ENCODE measurements at places on chromosomes 5 and 9.

- DNase-seq: no peak
Measured at GRCh38 chr5:32848681-32849080, 137.6 kb downstream of the NPR3 start.

DNA sequence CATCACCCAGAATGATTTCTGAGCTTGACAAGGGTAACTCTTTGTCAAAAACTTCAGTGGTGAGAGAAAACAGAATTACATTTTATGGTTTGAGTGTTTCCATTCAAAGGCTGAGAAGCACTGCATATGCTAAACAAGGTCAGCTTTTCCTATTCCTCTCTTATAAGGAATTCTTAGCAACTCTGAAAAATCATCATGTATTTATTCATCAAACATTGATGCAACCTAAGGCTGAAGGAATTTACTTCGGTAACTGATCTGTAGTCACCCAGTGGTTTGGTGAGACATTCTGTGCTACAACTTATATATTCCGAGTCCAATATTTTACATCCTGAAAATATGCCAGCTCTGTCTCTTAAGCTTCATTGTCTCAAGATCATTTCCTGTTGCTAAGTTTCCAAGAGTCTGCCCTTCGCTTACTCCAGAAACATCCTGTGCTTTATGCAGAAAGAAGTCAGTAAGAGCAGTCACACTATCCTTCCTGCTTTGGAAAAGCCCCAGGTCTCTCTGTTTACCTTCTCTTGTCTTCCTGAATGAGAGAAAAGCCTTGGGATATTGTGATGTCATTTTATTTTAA lies 176.6 kb upstream of the TBCA start:
- no peak for DNase-seq

DNA sequence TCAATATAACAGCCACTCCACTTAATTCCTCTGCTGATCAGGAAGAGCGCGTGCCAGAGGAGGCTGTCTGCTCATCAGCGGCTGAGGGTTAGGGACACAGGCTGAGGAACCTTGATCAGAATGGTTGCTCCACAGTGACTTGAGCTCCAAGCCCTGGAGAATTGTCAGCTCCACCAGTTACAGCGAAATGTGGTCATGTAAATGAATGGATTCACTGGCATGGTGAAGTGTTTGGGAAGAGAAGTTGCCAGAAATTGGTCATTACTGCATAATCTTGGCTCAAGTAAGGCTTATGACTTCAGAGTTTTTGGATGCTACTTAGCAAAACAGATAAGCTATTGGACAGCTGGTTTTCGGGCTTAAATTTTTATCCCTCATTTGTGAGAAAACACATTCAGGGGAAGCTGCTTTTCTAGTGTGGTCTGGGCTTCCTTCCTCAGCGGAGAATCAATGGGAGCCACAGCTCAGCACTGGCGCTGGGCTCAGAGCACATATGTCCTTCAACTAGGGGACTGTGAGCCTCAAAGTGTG lies 65.0 kb downstream of the PRRT1B start:
- no peak for DNase-seq

DNA sequence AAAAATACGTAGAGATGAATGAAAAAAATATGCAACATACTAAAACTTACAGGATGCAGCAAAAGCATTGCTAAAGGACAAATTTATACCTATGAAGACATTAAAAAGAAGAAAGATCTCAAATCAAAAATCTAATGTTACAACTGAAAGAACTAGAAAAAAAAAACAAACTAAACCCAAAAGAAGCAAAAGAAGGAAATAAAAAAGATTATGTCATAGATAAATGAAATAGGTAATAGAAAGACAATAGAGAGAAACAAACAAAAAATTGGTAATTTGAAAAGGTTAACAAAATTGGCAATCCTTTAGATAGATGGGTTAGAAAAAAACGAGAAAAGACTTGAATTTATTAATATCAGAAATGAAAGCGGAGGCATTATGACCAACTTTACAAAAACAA lies 1000.2 kb downstream of the TLE4 start:
- DNase-seq: no peak

DNA sequence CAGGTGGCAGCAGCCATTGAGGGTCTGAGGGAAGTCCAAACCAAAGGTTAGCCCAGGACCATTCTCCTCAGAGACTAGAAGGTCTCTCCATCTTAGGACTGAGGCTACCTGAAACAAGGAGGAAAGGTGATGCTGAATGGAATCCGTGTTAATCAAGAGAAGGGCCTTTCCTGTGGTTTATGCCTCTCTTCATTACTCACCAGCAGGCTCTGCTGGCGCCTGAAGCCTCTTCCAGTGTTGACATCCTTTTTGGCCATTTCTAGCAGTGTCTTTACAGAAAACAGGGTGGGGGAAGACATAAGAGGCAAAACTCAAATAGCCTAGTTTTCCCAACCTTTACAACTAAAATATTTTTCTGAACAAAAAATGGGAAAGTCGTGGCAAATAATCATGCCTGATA lies 98.0 kb downstream of the ENC1 start:
- DNase-seq: no peak

DNA sequence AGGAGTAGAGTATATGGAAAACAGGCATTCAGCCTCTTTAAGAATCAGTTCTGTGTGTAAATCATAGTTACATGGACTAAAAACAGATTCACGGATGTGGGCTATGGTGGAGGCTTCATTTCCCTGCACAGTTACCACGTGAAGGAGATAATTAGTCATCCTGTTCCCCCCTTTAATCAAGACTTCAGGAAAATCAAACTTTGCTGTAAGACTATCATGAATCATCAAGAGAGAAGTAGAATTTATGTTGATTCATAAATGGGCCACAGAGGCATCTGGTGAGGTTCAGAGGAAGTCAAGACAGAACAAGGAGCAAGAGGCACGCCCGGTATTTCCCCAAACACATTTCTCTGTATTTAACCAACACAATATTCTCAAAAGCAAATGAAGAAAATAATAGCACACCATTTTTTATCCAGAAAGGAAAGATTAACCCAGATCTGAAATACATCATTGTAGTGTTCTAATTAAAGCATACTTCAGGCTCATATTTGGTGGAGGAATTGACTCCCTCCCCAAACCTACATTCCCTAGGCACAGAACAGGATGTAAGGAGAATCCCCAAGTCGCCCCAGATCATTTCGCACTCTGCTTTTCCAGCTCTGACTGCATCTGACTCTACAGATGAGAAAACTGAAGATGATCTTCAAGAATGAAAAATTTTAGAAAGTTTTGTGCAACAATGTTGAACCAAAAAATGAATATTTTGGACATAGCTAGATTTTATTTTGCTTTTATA lies 175.8 kb upstream of the GAS1 start:
- no peak for DNase-seq

DNA sequence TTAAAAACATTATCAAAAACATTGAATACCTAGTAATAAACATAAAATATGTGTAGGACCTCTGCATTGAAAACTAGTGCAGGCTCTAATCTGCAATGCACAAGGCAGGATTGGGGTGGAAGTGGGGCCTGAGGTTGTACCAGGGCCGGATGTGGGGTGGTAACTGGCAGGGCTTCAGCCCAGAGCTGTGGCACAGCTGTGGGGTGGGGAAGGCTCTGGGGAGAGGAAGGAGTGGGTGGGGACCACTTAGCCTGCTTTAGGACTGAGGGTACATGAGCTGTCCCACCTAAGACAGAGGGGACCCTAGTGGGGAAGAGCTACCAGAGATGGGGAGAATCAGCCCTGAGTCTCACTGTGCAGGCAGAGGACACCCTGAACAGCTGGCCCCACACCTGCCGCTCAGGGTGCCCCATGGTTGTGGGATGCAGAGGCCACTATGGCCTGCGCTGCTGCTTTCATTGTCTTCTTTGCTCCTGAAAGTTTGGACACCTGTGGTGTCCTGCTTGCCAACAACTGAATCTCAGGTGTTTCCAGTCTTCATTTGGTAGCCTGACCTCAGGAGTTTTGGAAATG lies 311.4 kb downstream of the TLE4 start:
- DNase-seq: no peak

GRCh38 chr5:113663879-113664541 lies 150.5 kb downstream of the YTHDC2 start:
- DNase-seq: peak; percentile 12

- DNase-seq: no peak
Measured at GRCh38 chr5:72857396-72857795, 40.9 kb downstream of the TNPO1 start.

DNA sequence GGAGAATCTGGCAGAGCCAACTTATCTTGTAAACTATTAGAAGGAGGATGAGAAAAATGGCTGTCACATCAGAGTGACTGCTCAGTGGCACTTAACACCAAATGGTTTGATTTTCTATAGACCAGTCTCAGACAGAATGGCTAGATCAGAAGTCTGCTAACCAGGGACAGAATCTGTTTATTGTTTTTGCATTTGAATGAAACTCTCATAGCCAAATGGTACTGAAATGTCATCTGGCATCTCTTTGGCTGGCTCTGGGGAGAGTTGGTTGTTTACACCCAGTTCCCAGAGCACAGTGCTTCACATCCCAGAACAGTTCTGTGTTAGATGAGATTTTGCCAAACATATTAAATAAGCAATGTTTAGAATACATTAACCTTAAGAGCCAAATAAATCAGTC lies 106.6 kb upstream of the HMHB1 start:
- DNase-seq: no peak

DNA sequence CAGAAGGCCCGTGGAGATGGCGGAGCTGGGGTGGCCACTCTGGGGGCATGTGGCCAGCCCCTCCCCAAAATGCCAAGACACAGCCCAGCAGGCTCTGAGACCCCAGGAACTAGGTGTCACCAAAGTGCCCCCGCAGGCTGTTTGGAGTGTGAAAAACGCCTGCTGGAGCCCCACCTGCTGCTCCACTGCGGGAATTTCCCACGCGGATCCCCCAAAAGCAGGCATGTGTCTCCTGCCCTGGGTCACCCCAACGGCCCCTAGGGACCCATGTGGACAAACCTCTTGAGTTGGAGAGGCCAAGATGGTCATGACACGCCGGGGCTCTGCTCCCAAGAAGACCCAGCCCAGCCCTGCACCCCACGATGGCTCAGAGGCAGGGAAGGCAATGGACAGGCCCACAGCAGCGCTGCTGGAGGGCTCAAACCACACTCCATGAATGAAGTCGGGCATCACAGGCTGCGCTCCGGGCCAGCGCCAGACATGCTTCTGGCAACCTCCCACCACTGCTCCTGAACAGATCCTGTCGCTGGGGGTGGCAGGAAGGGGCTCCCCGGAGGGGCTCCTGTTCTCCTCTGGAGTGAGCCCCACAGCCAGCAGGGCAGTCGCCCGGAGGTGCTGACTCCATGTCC lies 15.3 kb downstream of the NOTCH1 start:
- no peak for DNase-seq

DNA sequence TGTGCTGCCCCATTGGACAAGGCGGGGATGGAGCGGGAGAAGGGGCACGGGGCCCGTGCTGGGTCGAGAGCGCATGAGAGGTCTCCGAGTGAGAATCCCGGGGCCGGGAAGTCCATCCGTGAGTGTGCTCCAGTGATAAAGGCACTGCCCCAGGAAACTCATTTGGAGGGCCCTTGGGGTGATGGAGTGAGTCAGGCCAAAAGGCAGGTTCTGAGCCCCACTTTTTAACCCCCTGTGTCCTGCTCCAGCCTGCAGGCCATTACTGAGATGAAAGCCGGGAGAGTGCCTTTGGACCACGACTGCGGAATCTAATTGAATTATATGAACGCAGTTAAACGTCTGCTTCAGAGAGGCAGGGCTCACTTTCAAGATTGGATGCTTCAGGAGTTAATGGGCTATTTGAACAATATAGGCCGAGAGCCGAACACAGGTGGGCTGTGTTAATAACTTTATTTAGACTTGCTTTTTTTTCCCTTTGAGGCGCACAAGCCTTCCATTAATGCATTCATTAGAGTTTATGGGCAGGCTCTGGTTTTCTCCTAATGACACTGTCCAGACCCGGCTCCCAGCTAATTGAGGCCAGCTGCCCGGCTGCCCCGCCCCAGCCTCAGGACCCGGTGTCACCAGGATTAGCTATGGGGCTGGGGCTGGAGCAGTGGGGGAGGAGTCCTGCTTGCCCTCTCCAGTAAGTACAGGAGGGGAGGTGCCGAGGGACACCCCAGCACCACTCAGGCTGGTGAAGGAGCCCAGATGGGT lies 79.1 kb upstream of the LMX1B start:
- DNase-seq: no peak

GRCh38 chr5:57004800-57005199 lies 52.9 kb upstream of the MIER3 start:
- no peak for DNase-seq

DNA sequence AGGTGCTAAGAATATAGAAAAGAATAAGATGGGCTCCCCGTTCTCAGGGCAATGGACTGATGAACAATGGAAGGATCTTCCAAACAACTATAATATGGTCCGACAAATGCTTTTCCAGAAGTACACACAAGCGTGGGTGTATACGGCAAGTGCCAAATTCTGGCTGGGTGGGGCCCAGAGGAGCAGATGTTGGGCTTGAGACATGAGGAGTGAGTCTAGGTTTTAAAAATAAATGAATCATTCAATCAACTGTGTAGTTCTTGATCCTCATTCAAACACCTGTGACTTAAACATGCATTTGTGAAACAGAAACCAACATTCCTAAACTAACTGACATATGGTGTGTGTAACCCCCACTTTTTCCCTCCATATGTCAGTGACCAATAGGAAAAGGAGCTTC lies 47.9 kb downstream of the MFAP3 start:
- no peak for DNase-seq

DNA sequence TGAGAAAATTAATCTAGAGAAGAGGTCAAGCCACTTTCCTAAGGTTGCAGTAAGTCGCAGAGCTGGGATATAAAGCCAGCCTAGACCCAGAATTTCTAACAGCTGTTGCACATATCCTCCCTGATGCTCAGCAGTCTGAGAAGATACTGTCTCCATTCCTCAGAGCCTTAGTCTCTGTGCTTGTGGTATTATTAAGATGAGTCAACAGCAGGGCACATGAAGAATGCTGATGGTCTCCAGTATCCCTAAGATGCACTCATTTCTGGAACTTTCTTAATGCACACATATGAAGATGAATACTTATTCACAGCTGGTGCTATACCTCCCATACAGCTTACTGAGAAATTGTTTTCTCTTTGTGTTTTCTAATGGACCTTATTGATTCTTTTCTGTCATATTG lies 32.5 kb downstream of the SGCD start:
- DNase-seq: no peak

- no peak for DNase-seq
Measured at GRCh38 chr9:133716564-133717112, 21.5 kb downstream of the SARDH start.

GRCh38 chr9:99863955-99864354 lies 42.3 kb downstream of the NR4A3 start:
- DNase-seq: no peak

DNA sequence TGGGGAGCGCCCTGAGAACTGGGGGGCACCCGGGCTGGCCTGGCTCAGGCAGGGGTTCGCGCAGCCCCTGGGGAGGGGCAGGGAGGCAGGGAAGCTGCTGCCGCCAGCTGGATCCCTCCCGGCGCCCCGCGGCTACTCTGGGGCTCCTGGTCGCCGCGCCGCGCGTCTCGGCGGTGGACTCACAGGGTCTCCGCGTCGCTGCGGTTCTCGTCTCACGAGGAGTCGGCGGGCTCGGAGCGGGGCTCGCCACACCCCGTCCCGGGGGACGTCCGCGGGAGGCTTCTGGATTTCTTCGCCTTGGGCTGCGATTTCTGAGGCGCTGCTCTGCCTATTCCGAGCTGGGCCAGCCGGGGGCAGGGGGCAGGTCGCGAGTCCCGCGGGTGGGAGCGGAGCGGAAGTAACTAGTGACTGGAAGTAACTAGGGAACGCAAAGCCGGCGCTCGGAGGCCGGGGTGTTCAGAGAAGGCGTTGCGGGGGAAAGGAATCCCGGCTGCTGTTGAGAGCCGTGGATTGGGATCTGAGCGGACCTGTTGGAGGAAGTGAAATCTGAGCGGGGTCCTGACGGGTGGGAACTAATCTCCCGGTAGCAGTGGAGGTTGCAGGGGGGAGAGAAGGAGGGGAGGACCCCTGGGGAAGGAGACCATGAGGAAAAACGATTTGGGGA lies 511 bp downstream of the CYSTM1 start:
- DNase-seq: peak; percentile 61

All from H54 (cell line).